Hematopoietic multipotent progenitor cell (in vitro differentiated cells): ENCODE measurements at places on chromosomes 5 and 9.
A peak's percentile ranks its signal among the peaks of the same experiment; 100 is the strongest.

- no peak for DNase-seq
These were observed 711 bp upstream of the SUB1 start for GRCh38 chr5:32584646-32585045.

DNA sequence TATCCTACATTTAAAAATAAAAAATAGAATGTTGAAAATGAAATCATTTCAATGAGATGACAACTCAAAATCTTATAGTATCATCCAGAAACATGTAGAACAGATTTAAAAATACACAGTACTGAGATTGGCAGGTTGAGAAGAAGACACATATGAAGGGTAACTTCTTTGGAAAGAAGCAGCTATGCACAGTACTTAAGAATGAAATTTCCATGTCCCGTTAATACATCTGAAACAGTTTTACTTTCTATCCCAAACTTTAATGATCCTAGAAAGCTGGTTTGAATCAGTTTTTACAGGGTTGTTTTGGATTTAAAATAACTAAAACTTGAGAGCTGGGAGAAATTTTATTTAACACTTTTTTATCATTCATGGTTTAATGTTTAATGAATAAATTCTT is 36.0 kb upstream of the ARRDC3 start:
- DNase-seq: no peak

DNA sequence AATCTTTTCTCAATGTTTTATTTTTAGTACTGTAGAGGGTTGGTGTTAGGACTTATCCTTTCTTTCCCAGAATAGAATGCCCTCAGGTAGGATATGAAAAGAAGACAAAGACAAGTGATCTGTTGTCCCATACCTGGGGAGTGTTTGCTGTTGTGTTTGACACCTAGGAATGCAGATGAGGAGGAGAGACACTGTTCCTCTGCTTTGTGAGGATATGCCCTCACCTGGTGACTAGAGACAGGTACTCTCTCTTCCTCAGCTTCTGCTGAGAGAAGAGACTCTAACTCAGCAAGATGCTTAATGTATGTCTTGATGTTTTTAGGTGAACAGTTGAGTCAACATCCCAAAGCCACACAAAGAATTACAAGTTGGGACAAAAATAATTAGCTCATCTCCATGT is 468.4 kb downstream of the PRR16 start:
- no peak for DNase-seq

- no peak for DNase-seq
These were observed 6.8 kb downstream of the IFNA8 start for GRCh38 chr9:21415493-21416267.

DNA sequence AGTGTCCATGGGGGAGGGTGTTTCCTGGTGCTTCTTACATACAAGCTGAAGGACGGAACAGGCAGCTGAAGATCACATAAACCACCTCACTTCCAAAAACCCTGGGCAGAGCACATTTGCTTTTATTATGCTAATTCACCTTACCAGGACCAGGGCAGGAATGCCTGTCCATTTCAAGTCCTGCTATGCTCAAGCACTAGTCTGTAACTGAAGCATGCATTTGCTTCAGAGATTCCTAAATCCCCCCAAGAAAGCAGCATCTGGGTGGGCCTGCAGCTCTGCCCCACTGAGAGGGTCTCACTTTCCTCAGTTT is 9.4 kb upstream of the NACC2 start:
- DNase-seq: no peak

DNA sequence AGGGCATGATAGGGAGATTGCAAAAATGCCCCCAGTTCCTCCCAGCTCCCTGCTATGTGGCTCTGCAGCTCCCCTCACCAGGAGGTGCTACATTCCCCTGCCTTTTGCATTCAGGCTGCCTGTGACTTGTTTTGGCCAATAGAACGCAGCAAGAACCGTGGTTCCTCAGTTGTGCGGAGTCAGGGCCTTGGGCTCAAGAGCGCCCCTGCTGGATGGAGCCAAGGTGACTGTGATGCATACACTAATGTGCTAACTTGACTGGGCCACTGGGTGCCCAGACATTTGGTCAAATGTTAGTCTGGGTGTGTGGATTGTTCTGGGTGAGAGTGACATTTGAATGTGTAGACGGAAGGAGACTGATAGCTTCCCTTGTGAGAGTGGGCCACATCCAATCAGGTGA is 123.3 kb upstream of the MVB12B start:
- no peak for DNase-seq

- DNase-seq: no peak
These were observed 665.0 kb downstream of the NR2F1-AS1 start for GRCh38 chr5:92916036-92916435.

- no peak for DNase-seq
These were observed 220.0 kb downstream of the MARCHF11 start for GRCh38 chr5:15959370-15960164.

GRCh38 chr5:75006865-75007822 is 45.2 kb downstream of the GCNT4 start:
- DNase-seq: no peak

DNA sequence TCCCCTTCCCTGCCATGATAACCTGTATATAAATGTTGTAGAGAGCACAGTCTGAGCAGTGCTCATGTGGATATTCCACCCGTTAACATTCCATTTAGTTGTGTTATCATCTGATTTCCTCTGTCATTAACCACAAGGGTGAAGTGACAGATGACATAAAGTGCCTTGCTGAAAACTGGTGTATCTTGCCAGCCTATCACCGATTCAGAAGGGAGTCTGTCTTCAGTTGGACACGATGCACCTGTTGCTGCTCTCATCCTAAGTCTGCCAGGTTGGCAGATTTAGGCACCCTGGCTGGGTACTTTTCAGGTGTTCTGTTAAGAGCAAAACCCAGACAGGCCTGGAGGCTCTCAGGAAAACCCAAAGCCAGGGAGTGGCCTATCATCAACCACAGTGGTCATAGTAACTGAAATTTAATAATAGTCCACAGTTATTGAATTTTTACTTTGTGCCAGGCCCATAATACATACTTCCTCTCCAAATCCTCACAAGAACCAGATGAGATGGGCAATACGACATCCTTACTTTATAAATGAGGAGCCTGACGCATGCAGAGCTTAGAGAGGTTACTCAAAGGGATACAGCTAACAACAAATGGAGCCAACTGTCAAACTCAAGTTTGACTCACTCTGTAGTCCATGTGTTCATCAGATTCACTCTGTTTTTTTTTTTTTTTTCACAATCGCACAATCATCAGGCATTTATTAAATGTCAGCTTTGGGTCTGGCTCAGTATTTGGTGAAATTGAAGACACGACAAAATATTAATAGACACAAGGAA is 100.7 kb upstream of the SPRY4 start:
- no peak for DNase-seq

- DNase-seq: no peak
These were observed 10.4 kb downstream of the NIM1K start for GRCh38 chr5:43202380-43202779.

GRCh38 chr9:69768716-69769115 is 8.9 kb upstream of the PTAR1 start:
- no peak for DNase-seq

DNA sequence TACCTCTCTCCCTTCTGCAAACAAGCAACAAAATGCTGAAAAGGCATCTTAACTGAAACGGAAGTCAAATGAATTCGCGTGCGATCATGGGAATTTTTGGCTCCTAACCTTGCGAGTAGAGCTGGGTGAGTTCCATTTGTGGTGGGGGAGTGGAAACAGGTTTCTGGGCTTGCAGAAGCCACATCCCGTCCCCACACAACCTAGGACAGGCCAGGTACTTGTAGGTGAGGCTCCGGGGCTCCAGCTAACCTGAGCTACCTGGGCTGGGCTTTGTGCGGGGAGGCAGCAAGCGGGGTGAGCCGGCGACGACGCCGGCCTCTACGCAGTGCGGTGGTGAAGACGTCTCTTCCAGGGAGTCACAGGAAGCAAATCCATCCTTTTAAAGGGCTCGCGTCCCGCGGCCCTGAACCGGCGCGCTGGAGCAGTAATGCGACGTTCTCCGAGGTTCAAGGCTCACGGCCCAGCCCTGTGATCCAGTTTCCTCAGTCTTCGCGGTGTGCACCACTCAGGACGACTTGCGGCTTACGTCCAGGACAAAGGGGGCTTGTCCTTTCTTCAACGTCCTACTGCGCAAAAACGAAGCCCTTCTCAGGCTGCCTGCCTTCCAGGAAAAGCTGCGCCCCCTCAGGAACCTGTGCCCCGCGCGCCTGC is 567 bp upstream of the SPIN1 start:
- peak; percentile 51 for DNase-seq

DNA sequence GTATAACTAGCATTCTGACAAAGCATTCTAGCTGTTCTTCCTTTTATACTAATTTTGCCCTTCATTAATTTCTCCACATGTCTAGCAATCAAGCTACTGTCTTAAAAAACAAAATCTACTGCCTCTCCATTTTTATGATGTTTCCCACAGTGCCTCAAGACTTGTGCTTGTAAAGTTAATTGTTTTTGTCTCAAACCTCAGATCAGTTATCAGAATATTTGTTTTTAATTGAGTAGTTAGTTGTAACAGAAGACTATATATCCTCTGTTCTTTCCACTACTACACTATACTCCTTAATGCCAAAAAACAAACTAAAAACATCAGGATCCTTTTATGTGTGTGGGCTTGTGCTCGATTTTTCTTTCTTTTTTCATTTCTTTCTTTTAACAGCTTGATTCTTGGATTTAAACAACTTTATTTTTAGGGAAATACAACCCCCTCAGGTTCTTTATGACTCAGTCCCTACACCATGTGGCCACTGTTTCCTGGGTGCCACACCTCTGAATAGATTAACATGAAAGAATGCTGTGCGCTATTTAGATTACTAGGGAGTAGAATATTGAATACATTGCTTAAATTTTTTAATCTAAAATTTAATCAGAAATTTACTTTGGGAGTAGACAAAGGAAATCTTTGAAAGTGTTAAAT is 1.2 kb downstream of the ASPN start:
- no peak for DNase-seq

DNA sequence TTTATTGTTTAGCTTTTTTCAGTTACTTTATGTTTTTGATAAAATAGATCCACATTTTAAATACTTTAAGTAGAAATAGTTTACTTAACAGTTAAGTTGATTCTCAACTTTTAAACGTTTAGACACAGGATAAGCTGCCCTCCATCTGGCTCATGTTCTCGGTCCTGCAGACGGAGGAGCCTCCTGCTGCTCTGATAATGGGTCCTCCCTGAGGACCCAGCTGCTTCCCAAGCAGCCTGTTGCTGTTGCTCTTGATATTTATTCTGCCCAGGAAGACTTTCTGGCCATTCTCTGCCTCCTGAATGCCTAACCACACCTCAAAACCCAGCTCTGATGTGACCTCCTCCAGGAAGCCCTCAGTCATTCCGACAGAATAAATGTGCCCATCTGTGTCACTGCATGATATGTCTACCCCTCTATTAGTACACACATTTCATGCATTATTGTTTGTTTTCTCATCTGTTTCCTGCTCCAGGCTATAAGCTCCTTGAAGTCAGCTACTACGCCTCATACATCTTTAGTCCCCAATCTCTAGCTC is 267.2 kb upstream of the MSX2 start:
- no peak for DNase-seq

DNA sequence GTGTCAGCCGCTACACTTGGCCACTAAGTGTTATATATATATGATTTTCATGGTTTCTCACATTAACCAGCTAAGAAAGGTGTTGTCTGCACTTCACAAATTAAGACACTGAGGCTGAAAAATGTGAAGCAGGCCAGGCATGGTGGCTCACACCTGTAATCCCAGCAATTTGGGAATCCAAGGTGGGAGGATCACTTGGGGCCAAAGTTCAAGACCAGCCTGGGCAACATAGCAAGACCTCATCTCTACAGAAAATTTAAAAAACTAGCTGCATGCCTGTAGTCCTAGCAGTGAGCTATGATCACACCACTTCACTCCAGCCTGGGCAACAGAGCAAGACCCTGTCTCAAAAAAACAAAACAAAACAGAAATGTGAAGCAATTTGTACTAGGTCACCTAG is 1.8 kb downstream of the COQ4 start:
- DNase-seq: no peak

DNA sequence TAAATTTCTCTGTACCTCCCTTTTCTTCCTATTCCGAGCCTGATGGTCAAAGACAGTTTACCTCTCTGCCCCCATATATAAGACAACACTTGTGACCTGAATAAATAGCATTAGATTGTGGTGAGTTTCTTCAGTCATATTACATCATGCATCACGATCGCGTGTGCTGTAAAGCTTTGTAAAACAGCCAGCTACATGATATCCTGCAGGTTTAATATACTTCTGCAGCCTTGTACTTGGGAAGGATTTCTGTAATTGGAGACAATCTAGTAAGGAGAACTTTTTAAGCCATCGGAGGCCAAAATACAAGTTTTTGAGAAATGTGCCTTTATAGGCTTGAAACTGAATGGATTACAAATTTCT is 711.8 kb upstream of the WWC1 start:
- no peak for DNase-seq

DNA sequence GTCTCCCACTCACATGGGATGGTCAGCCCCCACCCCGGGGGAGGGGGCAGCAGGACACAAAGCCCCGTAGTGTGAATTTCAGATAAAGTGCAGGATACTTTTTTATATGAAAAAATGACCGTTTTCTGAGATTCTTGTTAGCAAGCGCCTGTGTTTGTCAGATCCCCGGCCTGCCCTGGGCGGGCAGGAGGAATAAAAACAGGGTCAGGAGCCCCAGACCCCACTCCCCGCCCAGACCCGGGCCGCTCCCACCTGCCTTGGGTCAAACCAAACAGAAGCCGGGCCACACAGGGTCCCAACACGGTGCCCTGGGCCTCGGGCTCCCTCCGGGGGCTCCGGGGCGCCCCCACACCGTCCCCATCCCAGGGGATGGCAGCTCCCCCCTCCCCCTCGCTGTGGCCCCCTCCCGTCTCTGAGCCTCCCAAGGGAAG is 13.5 kb upstream of the NRARP start:
- DNase-seq: no peak

GRCh38 chr9:122118343-122119165 is 25.4 kb upstream of the TTLL11 start:
- no peak for DNase-seq

DNA sequence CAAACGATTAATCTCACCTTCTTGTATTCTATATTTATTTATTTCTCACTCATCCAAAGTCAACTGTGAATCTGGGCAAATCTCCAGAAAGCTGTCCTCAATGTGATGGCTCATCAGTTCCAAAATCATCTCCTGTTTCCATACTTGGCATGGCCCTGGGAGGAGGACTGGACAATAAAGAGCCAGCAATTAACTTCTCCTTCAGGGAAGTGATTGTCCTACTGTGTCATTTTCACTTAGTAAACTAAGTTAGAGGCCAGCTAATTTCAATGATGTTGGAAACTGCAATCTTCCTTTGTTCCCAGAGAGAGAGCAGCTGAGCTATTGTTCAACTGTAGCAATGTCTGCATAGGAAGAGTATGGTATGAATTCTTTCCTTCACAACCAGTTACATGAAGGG is 17.5 kb downstream of the CDH12 start:
- no peak for DNase-seq

- DNase-seq: no peak
These were observed 39.6 kb downstream of the POC5 start for GRCh38 chr5:75677607-75678006.

GRCh38 chr5:38739011-38739704 is 106.7 kb upstream of the OSMR start:
- DNase-seq: no peak

- no peak for DNase-seq
These were observed 86.0 kb downstream of the ZNF608 start for GRCh38 chr5:124660229-124661093.
